Breast epithelium (tissue), 4 donors: ENCODE measurements at places on chromosomes 6 and 20. TPM values are rescaled to one million over a fixed set of nuclear protein-coding genes. Genes with fewer than 3 reads are reported as not detected.

COL19A1 gene
- total RNA-seq = 0.66 TPM

UNC5CL gene
- 1.1 TPM for total RNA-seq

DPPA5 gene
- total RNA-seq = not detected

SNAI1 gene
- total RNA-seq = 5.0 TPM

PERP gene
- total RNA-seq = 176 TPM

SYNGAP1 gene
- 10.7 TPM for total RNA-seq

C6orf132 gene
- total RNA-seq = 10.2 TPM

WFDC11 gene
- not detected for total RNA-seq

HNF4A gene
- not detected for total RNA-seq

BPIFB2 gene
- not detected for total RNA-seq

DDO gene
- total RNA-seq = 2.0 TPM

DNA sequence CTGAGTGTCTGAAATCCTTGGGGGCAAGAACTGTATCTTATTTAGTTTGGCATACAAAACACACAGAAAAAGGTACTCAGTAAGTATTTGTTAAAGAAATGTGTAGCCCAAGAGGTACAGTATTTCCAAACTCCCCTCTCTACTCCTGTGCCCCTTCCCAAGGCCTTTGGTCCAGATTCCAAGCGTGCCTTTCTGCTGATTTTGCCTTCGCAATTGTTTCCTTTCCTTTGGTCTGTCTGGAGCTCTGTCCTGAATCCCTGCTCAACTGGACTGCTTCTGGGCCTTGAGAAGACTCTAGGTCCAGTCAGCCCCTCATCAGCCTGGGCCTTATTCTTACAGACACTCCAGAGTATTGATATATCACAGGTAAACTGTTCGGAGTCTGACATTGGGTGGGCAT is 122.2 kb upstream of the SYNCRIP start:
- no peak for DNase-seq

DNA sequence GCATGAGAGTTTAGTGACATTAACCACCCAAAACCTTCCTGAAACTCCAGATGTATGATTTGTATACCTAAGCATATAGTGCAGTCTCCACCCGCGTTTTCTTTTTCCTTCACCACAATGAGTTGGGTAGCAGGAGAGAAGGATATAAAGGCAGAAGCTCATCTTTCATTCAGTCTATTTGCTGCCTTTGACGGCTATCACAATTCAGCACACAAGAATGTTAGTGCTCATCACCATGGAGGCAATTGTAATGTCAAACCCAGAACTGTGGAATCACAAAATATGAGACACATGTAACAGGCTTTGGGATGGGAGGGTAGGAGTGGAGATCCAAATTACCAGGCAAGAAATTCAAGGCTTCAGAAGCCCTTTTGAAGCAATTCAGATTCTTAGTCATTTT is 17.6 kb downstream of the ZHX3 start:
- no peak for DNase-seq

DNA sequence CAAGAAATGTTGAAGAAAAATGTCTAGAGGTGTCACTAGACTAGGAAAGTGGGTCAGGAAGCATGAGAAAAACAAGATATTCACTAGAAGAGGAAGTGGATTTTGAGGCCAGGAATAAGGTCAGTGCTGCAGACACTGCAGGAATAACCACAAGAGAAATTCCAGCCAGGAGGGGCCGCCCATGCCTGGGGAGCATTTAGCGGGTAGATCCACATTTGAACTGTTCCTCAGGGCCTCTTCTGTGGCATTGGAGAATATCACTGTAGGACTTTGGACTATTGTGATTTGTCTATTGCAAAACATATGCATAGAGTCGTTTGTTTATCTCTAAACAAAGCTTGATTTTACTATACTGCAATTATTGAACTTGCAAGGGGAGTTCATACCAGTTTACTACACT is 49.6 kb upstream of the CCDC28A start:
- DNase-seq = no peak

DNA sequence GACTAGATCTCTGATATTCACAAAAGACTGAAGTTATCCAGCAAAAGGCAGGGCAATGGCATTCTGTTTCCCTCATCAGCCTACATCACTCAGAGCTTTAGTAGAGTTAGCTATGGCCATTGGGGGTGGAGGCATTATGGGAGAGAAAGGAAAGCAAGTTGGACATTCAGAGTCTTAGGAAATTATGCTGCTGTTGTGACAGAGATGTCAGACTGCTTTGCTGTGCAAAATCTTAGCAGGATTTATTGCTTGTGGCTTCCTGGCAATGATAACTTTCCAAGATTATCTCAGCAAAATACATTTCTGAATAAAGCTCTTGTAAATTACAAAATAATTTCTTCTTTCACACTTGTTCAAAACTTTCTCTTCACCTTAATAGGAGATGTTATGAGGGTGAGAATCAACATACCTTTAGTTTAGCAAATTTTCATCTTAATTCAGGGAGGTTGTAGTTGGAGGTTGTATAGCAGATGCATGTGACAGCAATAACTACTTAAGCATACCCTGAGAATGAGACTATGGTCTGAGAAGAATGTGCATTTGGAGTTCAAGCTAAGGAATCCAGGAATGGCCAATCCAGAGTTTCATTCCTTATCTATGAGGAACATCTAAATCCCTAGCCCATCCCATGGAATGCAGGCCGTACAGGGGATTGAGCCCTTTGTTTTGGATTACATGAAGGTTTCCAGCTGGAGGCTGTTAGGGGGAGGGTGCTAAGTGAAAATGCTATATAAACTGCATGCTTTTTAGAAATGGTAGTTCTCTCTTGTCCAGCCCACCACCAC is 179.8 kb downstream of the HAO1 start:
- no peak for DNase-seq

DNA sequence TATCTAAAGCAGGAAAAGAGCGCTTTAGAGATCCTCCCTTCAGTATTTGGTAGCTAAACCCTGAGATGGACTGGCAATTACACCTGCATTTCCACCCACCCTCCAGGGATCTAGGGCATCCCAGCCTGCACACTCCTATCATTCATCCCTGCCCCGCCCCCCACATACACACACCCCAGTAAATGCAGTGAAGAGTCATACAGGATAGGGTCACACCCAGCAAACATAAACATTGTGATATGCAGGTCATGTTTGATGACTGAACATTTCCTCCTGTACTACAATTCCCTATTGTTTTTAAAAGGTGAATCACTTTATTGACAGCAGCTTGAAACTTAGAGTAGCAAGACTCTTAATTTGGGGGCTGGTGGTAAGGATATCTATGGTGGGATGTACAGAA is 112.9 kb downstream of the FOXO3 start:
- DNase-seq = no peak

- no peak for DNase-seq
These were observed 236.2 kb downstream of the CD83 start for GRCh38 chr6:14353798-14354197.

DNA sequence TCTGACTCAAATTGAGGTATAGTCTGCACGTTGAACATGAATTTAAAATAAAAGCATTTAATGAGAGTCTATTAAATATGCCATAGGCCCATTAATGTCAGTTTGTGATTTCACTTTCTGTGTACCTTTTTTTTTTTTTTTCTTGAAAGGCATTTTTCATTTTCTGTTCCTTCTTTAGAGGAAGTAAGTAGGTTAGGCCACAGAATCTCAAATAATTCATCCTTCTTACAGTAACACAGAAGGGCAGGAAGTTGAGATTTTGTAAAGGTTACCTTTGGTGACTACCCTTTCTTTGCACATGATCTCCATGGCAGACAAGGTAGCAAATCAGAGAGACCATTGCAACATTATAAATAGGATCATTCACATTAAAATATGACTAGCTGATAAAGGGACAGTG is 9.6 kb downstream of the L3MBTL3 start:
- no peak for DNase-seq

- DNase-seq = no peak
These were observed 215.0 kb upstream of the RIN2 start for GRCh38 chr20:19543101-19543500.

DNA sequence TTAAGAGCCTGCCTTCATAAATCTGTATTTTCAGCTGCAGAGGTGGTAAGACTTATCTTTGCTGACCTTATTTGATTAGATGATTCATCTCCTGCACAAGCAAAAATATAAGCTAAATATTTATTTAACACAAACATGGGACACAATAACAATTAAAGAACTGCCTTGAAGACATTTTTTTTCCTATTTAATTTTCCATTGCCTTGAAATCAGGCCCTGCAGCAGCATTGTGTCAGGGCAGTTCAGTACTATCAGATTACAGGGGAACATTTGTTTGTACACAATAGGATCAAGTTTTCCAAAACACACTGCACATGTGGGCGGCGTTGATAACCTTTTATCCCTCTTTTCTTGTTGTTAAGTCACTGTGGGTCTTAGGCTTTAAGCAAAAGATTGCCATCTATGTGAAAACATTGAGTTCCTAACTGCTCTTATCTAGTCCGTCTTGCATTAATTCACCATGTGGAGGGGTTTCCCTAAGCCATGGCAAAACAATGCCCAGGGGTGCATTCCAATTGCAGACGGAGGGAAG is 7.4 kb downstream of the ADGRF5 start:
- no peak for DNase-seq

DNA sequence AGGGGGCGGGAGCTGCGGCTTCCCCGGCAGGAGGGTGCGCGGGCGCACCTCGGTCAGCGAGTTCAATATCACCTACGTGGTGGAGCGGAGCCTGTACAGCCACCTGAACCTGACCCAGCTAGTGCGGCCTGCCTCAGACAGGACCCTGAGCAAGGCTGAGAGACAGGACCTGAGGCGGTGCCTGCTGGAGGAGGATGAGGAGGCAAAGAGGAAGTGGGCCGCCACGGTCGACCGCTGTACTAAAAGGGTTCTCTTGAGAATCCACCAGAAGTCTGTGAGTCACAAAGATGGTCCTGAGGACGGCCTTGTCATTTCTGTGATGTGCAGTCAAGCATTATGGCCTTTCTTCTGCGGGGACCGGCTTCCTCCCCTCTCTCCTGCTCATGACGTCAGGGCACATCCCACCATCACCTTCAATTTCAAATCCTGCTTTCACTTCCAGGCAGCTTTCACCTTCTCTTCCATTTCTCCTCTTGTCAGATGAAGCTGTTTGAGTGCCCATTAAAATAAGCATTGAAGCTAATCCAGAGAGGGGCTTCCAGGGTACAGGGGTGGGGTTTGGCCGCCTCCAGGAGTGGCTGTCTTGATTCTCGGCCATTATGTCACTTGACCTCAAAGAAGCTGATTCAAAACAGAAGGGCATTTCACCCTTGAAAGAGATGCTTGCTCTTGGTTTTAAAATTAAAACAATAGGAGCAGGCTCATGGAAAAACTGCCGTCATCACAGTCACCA is 177.6 kb downstream of the SASH1 start:
- no peak for DNase-seq

DNA sequence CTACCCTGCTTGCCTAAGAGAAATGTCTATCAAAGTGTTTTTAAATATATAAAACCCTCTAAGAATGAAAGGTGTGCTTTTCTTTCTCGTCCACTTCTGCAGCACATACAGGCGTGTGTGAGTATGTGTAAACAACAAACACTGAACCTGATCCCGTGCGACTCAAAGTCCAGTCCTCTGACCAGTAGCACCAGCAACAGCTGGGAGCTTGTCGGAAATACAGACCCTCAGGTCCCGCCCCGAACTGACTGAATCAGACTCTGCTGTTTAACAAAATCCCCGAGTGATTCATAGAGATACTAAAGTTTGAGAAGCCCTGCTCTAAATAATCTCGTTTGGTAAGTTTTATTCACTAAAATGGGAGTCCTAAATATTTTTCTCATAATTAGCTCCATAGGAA is 208.0 kb upstream of the KCNQ5 start:
- no peak for DNase-seq

GRCh38 chr6:101980924-101981323 is 587.4 kb downstream of the GRIK2 start:
- DNase-seq = no peak

DNA sequence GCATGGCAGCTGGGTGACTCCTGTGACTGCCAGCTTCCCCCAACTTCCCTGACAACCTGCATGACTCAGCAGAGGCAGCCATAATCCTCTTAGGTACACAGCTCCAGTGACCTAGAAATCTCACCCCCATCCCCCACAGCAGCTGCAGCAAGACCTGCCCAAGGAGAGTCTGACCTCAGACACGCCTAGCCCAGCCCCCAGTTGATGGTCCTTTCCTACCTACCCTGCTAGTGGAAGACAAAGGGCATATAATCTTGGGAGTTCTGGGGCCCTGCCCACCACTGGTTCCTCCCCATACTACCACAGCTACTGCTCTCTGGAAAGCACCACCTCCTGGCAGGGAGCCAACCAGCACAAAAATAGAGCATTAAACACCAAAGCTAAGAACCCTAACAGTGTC is 90.2 kb downstream of the F13A1 start:
- DNase-seq = no peak

DNA sequence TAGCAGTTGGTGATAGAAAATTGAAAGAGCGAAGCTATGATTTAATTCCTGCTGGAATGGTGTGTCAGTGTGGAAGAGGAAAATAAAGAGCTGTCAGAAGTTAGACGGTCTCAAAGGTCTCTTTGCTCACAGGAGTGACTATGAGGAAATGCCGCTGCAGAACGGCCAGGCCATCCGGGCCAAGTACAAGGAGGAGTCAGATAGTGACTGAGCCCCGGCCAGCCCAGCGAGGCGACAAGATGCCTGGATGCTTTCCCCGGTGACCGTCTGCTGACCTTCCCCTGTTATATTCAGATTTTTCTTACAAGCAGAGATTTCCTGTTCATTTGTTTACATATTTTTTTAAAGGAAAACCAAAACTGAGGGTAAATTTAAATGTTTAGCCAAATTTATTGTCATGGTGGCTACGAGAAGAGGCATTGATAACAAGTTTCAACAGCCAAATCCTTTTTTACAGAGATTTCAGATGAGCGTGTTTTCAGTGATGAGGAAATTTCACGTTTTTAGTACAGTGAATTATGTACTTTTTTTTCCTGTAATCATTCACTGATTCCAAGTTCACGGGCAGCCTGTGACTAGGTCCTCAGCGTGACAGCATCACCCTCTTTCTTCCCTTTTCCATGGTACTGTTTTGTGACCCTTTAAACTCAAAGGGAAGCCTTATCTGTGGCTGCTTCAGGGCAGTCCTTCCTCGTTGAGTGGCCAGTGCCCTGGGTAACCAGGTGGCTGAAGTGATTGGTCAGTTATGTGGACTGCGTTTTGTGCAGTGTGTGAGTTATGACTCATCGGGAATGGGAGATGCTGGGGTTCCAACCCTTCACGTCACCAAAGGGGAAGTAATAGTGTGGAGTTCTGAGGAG is 12.6 kb downstream of the DYNLT1 start:
- no peak for DNase-seq

- DNase-seq = no peak
These were observed 75.7 kb downstream of the DACT2 start for GRCh38 chr6:168243812-168244376.

- DNase-seq = no peak
These were observed 12.1 kb downstream of the ANKRD60 start for GRCh38 chr20:58216334-58216733.

DNA sequence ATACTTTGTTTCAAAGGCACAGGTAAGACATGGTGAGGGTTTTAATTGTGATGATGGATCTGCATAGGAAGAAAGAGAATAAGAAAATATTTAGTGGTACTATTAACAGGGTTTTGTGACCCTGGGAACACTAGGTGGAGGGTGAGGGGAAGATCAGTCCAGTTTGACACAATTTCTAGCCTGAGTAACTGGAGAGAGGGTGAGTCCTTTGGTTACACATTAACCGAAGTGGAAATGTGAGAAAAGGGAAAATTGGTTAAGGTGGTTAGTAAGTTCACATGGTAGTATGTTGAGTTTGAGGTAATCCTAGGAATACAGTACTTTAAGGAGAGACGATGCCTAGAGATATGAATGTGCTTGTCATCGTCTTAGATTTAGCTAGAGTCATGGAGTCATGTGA is 54.8 kb upstream of the POU3F2 start:
- DNase-seq = no peak
